Activated CD8-positive, alpha-beta T cell treated with anti-CD3 and anti-CD28 coated beads for 36 hours (primary cell): ENCODE measurements at places on chromosomes 5 and 9. TPM values are rescaled to one million over a fixed set of nuclear protein-coding genes. Genes with fewer than 3 reads are reported as not detected.

GRCh38 chr9:127395497-127396252 is 1.3 kb upstream of the SLC2A8 start:
- no peak for DNase-seq
- H3K4me1 ChIP-seq, result peaks cover 6% of the 10 kb centered on the region
- H3K27me3 ChIP-seq, result peaks cover 65% of the 10 kb centered on the region
- H3K4me3 ChIP-seq, result peak overlapping the region; percentile 39
- no peaks in the 10 kb centered on the region for H3K36me3 ChIP-seq

DNA sequence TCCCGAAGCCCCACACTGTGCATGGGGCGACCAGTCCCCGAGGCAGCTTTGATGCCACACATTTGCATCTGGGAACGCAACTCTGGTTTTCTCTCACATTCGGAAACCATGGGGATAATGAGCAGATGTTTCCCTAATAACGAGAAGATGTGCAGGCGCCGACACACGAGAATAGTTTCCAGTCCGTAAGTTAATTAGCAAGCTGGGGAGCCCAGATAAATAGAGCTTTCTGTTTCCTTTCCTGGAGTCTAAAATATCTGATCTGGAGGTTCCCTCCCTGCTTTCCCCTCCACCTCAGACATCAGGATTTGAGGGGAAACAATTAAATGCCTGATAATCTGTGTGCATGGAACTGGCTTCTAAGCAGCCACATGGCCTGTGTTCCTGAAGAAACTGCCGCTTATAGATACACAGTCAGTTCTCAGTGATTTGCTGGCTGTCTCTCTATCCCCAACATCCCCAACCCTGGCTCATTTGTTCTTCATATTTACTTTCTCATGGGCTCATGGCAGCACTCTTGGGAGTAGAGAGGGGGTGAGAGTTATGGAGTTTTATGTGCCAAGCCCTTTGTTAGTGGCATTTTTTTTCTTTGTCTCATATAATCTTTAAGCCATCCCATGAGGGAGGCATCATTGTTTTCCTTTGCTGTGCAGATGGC is 62.8 kb downstream of the PDZD2 start:
- DNase-seq, result no peak
- H3K27ac ChIP-seq, result no peak overlapping the region
- H3K4me3 ChIP-seq, result no peak overlapping the region
- H3K27me3 ChIP-seq, result no peaks in the 10 kb centered on the region

DNA sequence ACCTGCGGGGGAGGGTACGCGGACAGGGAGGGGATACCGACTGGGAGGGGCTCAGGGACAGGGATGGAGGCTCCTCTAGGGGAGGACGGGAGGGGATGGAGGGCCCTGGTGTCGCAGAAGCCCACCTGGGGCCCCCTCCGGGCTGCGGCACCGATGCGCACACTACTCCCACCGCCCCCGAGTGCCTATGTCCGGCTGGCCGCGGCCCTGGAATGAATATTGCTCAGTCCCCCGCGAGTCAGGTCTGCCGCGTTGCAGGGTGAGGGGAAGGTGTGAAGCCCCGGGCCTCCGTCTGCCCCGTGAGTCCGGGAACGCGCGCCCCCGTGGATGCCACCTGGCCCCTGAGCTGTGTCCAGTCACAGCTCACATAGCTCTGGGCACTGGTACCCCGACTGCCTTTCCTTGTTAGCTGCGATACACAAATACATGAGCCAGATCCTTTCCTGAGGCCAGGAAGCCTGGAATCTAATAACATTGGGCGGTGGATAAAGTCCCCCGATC is 44.5 kb upstream of the PRSS3 start:
- no peak for DNase-seq
- peak overlapping the region; percentile 39 for H3K4me3 ChIP-seq
- no peaks in the 10 kb centered on the region for H3K36me3 ChIP-seq
- peaks cover 36% of the 10 kb centered on the region for H3K4me1 ChIP-seq

GRCh38 chr5:74516211-74516636 is 124.3 kb downstream of the ENC1 start:
- H3K27ac ChIP-seq, result no peak overlapping the region
- no peak for DNase-seq
- no peak overlapping the region for H3K4me3 ChIP-seq
- H3K27me3 ChIP-seq, result peaks cover 7% of the 10 kb centered on the region
- no peaks in the 10 kb centered on the region for H3K4me1 ChIP-seq
- H3K36me3 ChIP-seq, result no peaks in the 10 kb centered on the region

DNA sequence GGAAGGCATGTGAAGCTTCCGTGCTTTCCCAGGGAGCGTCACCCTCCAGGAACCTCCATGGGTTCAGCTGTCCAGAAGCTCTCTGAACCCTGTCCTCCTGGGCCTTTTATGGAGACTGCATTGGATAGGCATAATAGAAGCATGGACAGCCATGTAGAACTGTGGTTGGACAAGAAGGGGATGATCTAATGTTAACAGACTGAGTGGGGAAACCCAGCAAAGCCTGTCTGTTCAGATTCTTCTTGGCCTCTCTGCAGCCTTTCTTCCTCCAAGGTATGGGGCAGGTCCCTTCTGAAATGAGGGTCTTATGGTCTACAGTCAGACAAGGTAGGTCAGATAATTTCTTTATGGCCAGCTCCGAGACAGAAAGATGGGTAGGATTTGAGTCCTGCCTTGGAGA is 59.1 kb upstream of the CTNNA1 start:
- no peak overlapping the region for H3K27ac ChIP-seq
- H3K4me3 ChIP-seq, result no peak overlapping the region
- H3K27me3 ChIP-seq, result peaks cover 35% of the 10 kb centered on the region

DNA sequence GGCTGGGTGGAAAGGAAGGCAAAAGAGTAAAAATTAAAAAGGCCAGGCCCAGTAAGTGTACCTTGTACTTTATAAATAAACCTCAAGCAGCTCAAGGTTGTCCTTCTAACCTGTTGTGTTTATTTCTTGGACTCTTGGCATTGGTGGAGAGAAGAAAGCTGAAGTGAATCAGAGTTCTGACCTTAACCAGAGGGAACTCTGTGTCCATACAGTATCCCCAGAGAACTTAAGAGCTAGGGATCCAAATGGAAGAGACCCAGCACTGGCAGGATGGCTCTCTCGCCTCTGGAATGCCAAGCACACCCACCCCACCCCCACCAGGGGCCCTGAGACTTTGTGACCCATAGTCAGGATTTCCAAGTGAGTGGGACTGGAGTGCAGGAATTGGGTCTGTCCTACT is 14.2 kb downstream of the NUDT2 start:
- no peak overlapping the region for H3K4me3 ChIP-seq
- no peak overlapping the region for H3K27ac ChIP-seq
- DNase-seq, result no peak
- H3K36me3 ChIP-seq, result peaks cover 21% of the 10 kb centered on the region

- peaks cover 16% of the 10 kb centered on the region for H3K4me1 ChIP-seq
- H3K27ac ChIP-seq, result peak within 1 kb of the TSS; percentile 80
- H3K4me3 ChIP-seq, result peak within 1 kb of the TSS; percentile 81
- peak; percentile 84 for DNase-seq
- peaks cover 6% of the 10 kb centered on the region for H3K36me3 ChIP-seq
These were observed at the start of gene HDHD3 for GRCh38 chr9:113376634-113377567. Gene HDHD3 (minus strand): TSS chr9:113376986. CDS start chr9:113374354, 2,632 bp downstream.

GRCh38 chr5:156473269-156473908 is 146.4 kb downstream of the SGCD start:
- H3K4me3 ChIP-seq, result no peak overlapping the region
- peaks cover 10% of the 10 kb centered on the region for H3K27me3 ChIP-seq
- no peak for DNase-seq
- peaks cover 3% of the 10 kb centered on the region for H3K4me1 ChIP-seq
- no peaks in the 10 kb centered on the region for H3K36me3 ChIP-seq

DNA sequence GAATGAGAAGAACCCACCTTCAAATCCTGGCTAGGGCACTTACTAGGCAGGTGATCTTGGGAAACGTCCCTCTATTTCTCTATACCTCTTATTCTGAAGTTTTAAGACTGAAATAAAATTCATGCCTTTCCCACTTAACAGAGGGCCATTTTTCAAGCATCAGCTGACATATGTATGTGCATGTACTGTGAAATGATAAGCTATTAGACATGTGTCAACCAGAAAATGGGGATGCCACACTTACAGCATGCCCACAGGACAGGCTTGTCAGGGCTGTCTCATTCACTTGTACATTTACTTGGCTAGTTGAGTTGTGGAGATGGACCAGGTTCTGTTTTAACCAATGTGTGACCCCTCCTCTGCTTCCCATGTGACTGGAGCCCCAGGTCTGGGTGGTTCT is 78.5 kb downstream of the C9orf152 start:
- H3K27ac ChIP-seq, result no peak overlapping the region
- H3K4me3 ChIP-seq, result no peak overlapping the region
- no peaks in the 10 kb centered on the region for H3K27me3 ChIP-seq
- no peaks in the 10 kb centered on the region for H3K36me3 ChIP-seq
- peaks cover 19% of the 10 kb centered on the region for H3K4me1 ChIP-seq
- no peak for DNase-seq

DNA sequence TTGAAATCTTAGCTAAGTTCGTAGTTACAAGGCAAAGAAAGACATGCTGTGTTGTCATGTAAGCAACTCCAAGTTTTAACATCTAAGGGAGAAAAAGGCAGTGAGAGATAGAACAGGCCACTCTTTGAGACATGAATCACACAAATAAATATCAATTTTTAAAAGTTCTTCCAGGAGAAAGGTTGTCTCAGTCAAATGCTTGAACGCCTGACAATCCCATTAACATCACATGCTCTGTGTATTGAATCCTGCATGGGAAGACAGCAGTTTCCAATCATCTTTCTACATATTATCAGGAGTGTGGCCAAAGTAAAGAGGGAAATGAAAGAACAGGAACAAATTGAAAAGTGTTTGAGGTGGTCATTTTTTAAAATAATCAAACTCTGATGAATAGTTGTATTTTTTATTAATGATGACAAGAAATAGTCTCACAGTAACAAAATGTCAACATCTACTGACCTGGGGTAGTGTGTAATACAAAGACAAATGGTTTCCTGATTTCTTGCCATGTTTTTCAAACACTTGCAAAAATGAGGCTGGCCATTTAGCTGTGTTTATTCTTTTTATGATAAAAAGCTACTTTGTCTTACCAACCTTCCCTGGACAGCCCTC is 6.4 kb upstream of the C6 start:
- H3K36me3 ChIP-seq, result no peaks in the 10 kb centered on the region
- no peak overlapping the region for H3K27ac ChIP-seq
- no peaks in the 10 kb centered on the region for H3K27me3 ChIP-seq
- no peaks in the 10 kb centered on the region for H3K4me1 ChIP-seq
- no peak for DNase-seq
- H3K4me3 ChIP-seq, result no peak overlapping the region

- no peak overlapping the region for H3K4me3 ChIP-seq
- no peak overlapping the region for H3K27ac ChIP-seq
- no peaks in the 10 kb centered on the region for H3K4me1 ChIP-seq
- DNase-seq, result no peak
These were observed 21.7 kb upstream of the ADAMTSL1 start for GRCh38 chr9:18452276-18452675.

DNA sequence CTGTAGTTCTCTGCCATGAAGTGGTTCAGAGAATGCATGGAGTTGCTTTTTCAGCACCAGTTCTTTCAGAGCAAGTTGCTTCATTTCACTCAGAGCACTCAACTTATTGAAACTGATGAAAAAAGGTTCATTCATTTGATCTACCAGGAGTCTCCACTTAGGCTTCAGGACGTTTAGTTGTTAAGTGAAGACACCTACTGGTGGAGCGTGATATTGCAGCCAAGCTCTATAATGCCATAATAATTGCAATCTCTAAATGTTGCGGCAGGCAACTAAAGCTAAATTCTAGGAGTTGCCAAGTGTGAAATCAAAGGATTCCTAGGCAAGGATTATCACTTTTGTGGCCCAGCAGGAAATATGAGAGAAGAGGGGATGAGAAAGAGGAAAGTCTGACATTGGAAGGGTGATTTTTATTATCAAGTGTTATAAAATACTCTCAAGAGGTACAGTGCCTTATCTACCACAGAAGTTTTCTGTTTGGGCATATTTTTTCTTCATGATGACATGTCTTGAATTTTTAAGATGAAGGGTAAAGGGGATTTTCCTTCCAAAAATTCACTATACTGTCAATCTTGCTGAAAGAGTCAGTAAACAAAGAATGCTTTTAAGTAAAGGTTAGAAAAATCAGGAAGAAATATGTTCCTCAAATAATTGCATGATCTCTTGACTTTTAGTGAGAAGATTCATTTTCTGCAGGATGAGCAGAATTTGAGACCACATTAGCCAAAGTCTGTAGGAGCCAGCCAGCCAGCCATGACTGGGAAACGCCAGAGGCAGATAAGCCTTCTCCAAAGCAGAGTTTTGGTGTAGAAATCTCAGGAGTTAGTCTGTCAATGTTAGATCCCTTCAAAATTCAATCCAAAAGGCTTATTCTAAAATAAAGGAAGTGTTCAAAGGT is 83.4 kb downstream of the SH3PXD2B start:
- no peak overlapping the region for H3K4me3 ChIP-seq
- no peak overlapping the region for H3K27ac ChIP-seq
- H3K27me3 ChIP-seq, result peaks cover 2% of the 10 kb centered on the region
- peak; percentile 77 for DNase-seq
- H3K4me1 ChIP-seq, result no peaks in the 10 kb centered on the region

DNA sequence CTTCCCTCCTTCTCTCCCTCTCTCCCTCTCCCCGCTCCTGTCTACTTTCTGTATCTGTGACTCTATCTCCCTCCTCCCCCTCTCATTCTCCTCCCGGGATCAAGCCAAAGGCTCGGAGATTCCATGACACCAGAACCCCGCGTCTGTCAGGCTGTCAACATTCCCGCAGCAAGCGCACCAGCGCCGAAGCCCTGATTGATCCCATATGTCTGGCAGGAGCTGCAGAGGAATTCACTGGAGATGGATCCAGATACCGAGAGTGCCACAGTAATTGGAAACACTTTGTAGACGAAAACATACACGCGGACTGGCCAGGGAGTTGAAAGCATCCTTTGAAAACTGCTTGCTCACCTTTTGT is 300 bp upstream of the SVEP1 start:
- H3K4me1 ChIP-seq, result peaks cover 2% of the 10 kb centered on the region
- H3K4me3 ChIP-seq, result no peak overlapping the region
- no peak for DNase-seq
- peaks cover 34% of the 10 kb centered on the region for H3K27me3 ChIP-seq
- no peaks in the 10 kb centered on the region for H3K36me3 ChIP-seq
- H3K27ac ChIP-seq, result no peak overlapping the region

TAF11L12 gene
- total RNA-seq, result not detected

CACNA1B gene
- total RNA-seq, result not detected

GABRA1 gene
- not detected for total RNA-seq

COL5A1 gene
- 0.29 TPM for total RNA-seq

PPP1R2B gene
- 0.16 TPM for total RNA-seq

REEP2 gene
- total RNA-seq, result 3.1 TPM

RETREG1 gene
- 31.9 TPM for total RNA-seq

KCNT1 gene
- total RNA-seq, result not detected

CCDC192 gene
- total RNA-seq, result not detected

DDX4 gene
- total RNA-seq, result not detected

LMNB1 gene
- total RNA-seq, result 198 TPM

SAXO1 gene
- total RNA-seq, result not detected

CAVIN4 gene
- total RNA-seq, result 0.11 TPM

TRIM14 gene
- 41.8 TPM for total RNA-seq

ENTREP1 gene
- total RNA-seq, result not detected
